T1000 (cell line): ENCODE measurements at places on chromosomes 1 and 21.

DNA sequence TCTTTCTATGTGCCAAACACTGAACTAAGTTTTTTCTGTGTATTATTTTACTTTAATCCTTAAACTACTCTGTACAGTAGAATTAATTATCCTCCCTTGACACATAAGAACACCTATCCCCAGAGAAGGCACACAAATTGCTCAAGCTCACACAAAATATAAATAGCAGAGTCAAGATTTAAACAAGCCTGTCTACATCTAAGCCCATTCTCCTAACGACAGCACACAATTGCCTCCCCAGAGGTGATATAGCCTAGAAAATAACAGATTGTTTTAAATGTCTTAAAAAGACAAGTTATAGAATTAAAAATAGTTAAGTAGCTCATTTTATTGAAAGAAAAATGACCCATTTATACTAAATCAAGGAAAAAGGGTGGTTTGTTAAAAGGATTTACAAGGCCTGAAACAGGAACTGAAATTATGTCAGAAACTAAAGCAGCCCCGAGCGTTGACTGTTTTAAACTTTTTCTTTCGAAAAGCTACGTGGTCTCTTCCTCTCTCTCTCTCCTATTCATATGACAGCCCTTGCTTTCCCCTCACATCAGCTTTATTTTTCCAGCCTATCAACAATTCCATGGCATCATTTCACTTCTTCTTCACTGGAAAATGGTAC lies 30.5 kb downstream of the TNFSF18 start:
- DNase-seq = no peak

DNA sequence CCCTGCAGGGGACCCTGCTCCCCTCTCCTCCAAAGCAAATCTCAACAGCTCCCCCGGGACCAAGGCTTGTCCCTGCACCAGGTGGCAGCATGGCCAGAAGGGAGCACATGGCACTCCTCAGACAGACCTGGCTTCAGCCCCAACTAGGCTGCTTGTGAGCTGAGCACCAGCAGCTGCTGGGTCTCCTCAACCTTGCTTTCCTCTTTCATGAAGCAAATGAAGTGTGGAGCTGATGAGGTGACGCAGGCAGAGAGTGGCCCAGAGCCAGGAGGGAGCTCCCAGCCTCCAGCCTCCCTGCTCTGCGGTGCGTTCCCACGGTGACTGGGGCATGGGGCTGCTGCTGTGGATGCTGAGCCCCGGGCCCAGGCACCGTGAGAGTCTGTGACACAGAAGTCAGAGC lies 34.0 kb downstream of the MEGF6 start:
- no peak for DNase-seq

GRCh38 chr21:36203603-36203889 lies 46.9 kb downstream of the DOP1B start:
- peak; percentile 35 for DNase-seq

DNA sequence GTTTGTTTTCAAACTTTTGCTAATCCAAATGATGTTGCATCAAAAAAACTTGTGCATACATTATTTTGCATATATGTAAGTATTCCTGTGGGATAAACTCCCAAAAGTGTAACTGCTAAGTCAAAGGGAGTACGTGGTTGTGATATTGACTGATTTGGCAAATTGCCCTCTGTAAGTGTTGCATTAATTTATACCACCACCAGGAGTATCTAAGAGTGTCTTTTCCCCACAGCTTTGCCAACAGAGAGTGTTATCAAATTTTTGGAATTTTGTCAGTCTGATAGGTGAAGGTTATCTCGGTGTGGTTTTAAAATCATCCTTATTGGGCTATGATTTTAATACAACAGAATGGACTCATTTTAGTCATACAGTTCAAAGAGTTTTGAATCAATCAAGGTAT lies 30.1 kb upstream of the PARP1 start:
- no peak for DNase-seq

DNA sequence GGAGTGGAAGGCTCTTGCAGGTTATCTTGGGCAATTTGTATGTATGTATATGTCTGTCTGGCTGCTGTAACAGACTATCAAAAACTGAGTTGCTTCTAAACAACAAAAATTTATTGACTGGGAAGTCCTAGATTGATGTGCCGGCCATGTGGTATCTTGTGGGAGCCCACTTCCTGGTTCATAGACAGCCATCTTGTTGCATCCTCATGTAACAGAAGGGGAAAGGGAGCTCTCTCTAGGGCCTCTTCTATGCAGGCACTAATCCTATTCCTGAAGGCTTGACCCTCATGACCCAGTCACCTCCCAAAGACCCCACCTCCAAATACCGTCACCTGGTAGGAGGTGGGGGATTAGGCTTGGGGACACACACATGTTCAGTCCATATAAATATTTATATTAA lies 9.2 kb downstream of the GIPC2 start:
- DNase-seq = no peak
